ENCODE measurements at places on chromosomes 3 and 15.

- DNase-seq, result no peak
Observed at GRCh38 chr3:197522881-197523441, 32.8 kb downstream of the BDH1 start.

DNA sequence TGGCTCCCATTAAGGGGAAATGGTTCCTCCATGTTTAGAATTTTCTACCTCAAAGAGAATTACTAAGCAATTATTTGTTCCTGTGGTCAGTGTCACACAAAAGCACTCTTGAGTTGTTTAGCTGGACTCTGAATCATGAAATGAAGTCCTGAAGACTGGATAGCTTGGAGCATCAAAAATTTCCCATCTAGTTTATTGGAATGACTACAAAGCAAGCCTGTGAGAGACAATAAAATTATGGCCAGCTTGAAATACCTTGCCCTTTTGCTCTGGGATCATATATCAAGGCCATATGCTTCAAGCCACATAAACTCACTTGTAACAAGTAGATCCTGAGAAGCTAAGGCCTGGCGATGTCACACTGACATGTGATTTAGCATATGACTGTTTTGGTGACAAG, 292.3 kb downstream of the TIGIT start:
- DNase-seq, result no peak

DNA sequence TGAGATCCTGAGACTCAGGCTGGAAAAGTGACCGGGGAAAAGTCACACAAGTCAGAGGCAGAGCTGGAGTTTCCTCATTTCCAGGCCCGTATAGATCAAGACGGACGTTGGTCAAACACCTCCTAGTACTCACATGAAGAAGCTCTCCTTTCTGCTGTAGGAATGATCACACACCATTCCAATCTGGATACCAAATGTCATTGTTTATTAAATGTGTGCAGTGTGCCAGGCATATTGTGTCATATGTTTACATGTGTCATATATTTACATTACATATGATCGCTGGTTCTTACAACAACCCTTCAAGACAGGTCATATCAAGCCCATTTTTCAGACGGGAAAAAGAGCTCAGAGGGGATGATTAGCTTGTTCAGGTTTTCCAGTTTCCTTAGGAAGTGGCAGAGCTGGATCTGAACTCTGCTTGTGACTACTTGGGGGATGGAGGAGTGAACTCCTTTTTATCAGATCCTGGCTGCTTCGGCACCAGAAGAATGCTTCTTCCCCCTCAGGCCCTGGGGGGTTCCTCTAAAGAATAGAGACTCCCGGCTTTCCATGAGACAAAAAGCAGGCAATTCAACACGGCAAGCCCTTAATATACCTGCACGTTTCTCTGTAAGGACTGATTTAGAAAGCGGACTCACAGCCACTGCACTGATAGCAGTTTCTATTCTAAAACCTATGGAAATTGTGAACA, 41.9 kb downstream of the FAM43A start:
- no peak for DNase-seq

DNA sequence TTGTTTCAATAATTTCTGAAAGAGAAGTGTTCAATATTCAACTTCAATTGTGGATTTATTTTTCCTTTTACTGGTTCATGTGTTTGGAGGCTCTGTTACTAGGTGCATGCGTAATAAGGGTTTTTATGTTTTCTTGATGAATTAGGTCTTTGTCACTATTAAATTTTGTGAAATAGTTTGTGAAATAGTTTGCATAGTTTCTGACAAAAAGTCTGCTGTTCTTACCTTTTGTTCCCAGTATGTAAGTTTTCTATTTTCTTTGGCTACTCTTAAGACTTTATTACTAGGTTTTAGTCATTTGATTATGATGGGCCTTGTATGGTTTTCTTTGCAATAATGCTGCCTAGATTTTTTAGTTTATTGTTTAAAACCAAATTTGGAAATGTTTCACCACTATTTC, 38.0 kb downstream of the MEF2A start:
- no peak for DNase-seq

- DNase-seq, result no peak
Observed at GRCh38 chr3:120488296-120488695, 37.5 kb upstream of the FSTL1 start.

GRCh38 chr3:73030073-73030597, 31.3 kb upstream of the EBLN2 start:
- DNase-seq, result no peak

- no peak for DNase-seq
Observed at GRCh38 chr3:186974824-186975313, 44.5 kb downstream of the ST6GAL1 start.

GRCh38 chr15:67150023-67150860, 84.8 kb downstream of the SMAD3 start:
- DNase-seq, result peak; percentile 94

DNA sequence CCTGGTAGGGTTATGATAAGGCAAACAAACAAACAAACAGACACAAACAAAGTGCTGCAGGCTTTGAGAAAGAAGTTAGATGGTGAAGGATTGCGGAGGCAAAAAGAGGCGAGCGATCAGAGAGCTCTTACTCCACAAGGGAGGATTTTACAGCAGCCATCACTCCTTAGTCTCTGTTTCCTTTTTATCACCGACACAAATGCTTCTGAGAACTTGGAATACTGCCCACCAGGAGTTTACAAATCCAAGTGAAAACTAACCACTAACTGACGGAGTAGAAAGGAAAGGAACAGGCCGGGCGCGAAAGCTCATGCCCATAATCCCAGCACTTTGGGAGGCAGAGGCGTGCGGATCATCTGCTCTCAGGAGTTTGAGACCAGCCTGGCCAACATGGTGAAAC, 35.6 kb upstream of the GPR160 start:
- DNase-seq, result no peak

Measured in urothelium cell line (cell line).